ENCODE measurements at places on chromosomes 7 and 10.
A peak's percentile ranks its signal among the peaks of the same experiment; 100 is the strongest.

DNA sequence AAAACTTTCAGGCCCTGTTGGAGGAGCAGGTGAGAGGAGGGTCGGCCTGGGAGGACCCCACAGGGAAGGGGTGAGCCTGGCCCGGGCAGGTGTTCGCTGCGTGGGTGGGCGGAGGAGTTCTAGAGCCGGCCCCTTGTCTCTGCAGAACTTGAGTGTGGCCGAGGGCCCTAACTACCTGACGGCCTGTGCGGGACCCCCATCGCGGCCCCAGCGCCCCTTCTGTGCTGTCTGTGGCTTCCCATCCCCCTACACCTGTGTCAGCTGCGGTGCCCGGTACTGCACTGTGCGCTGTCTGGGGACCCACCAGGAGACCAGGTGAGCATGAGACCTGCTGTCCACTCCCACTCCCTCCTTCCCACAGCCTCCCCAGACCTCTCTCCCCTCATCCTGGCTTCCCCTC is 5.6 kb downstream of the ZNHIT1 start:
- no peak for DNase-seq

DNA sequence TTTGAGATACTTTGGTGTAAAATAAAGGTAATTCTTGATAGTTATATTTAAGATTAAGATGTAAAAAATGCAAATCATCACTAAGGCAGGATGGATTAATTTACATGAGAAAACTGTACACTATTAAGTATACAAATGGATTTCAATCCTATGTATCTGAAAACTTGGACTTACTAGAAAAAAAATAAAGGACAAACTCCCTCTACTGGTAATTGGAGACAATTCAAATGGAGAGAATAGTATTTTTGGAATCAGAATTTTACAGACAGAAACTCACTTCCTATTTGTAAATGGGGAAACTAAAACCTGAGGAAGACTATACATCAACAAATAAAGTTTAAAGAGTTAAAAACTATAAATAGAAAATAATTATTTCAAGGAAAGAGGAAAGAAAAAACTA is 62.6 kb downstream of the CUL2 start:
- DNase-seq = no peak

DNA sequence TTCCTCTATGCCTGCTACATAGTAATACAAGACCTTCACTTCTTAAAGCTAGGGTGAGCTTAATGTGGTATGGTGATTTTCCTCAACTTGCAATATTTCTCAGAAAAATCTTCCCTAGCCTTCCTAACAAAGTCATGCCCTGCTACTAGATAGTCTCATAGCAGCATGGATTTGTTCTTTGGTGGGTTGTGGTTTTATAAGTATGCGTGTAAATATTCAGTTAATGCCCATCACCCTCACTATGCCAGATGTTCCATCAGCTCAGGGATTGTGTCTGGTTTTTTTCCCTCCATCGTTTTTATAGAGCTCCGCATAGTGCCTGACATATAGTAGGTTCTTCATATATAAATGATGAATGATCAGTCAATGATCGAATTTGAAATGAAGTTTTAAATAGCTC is 182.8 kb downstream of the CREB5 start:
- DNase-seq = no peak

- DNase-seq = no peak
Measured at GRCh38 chr7:54995610-54996363, 23.0 kb upstream of the EGFR start.

- DNase-seq = no peak
Measured at GRCh38 chr10:110052916-110053315, 45.1 kb downstream of the ADD3 start.

GRCh38 chr7:76394957-76395356 is 14.5 kb downstream of the SSC4D start:
- no peak for DNase-seq

GRCh38 chr10:97932932-97933530 is 83.4 kb downstream of the GOLGA7B start:
- no peak for DNase-seq

DNA sequence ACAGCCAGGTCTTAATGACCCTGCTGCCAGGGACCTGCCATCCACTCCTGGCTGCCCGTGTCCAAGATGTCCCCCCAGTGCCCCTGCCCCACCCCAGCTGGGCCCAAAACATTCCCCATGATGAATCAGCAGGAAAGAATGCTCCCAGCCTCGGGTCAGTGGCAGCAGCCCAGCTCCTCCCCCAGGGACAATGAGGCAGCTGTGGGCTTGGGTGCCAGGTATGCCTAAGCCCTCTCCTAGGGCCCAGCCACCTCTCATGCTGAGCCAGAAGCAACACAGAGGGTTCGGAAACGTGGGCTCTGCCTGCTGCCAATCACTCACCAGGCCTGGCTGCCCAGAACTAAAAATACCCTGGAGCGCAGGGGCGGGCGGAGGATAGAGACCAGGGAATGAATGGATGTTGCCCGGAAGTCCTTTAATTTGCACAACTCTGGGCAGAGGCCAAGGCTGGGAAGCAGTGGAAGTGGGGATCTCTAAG is 1.5 kb upstream of the LOXL4 start:
- no peak for DNase-seq

- no peak for DNase-seq
Measured at GRCh38 chr7:126608339-126608776, 644.4 kb downstream of the GRM8 start.

- DNase-seq = no peak
Measured at GRCh38 chr7:2186166-2186565, 46.6 kb downstream of the MAD1L1 start.

- DNase-seq = no peak
Measured at GRCh38 chr10:77291596-77292505, 345.8 kb downstream of the KCNMA1 start.

DNA sequence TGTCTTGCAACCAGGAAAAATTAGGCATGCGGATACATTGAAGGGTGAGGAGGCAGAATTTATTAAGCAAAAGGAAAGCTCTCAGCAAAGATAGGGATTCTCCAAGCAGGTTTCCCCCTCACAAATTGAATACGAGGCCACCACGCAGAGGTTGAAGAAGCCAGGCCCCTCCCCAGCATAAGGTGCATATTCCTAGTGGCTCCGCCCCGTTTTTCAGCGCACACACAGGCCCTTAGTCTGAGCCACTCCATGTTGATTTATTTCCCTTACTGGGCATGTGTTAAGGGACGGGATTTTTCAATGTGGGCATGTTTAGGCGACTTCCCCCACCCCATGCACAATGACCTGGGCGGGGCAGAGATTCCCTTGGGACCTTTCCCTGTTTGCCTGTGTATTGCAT is 24.9 kb downstream of the PPP2R2D start:
- no peak for DNase-seq

DNA sequence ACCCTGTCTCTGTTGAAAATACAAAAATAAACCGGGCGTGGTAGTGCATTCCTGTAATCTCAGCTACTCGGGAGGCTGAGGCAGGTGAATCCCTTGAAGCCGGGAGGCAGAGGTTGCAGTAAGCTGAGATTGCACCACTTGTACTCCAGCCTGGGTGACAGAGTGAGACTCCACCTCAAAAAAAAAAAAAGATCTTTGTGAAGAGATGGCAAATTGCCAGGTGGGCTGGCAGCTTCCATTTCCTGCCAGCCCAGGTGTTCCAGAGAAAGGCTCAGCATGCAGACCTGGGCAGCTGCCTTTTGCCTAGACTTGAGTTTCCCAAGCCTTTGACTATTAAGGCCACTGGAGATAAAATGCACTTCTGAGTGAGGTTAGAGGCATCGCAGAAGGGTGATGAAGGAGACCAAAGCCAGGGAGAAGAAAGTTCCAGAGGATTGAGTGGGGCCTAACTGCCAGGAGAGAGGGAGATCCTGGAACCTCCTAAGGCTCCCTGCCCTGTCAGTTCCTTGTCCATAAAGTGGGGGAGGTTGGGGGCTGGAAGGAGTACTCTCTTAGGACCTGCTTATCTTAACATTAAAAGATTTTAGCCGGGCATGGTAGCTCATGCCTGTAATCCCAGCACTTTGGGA is 10.0 kb upstream of the DDIT4 start:
- peak; percentile 53 for DNase-seq

- no peak for DNase-seq
Measured at GRCh38 chr7:47586925-47587324, 5.0 kb upstream of the TNS3 start.

DNA sequence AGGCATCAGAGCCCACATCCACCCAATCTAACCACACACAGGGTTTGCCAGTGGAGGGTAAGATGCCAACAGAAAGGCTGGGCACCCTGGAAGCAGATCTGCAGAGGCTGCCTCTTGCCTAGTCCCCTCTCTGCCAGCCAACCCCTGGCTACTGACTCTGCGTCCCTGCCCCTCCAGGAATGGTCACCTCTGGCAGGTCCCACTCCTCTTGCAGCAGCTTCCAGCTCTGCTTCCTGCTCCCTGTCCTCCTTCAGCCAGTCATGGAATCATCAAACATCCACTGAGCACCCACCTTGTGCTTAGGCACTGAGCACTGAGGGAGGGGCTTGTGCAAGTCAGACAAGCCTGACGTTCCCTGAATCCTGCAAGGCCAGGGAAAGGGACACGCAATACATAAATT is 20.1 kb upstream of the HABP2 start:
- DNase-seq = no peak

GRCh38 chr10:48502791-48503190 is 102.1 kb downstream of the ARHGAP22 start:
- DNase-seq = no peak

GRCh38 chr10:53886325-53887300 is 914.4 kb downstream of the PCDH15 start:
- no peak for DNase-seq

- DNase-seq = peak; percentile 14
Measured at GRCh38 chr10:62805231-62806099, 945 bp downstream of the ADO start.

GRCh38 chr7:116259871-116260440 is 49.6 kb downstream of the TES start:
- DNase-seq = no peak

GRCh38 chr10:493391-494148 is 195.9 kb downstream of the DIP2C start:
- no peak for DNase-seq

GRCh38 chr7:95784796-95785195 is 12.4 kb downstream of the DYNC1I1 start:
- no peak for DNase-seq

- no peak for DNase-seq
Measured at GRCh38 chr10:20105236-20105635, 289.0 kb downstream of the PLXDC2 start.

- no peak for DNase-seq
Measured at GRCh38 chr7:117283371-117283770, 39.5 kb downstream of the WNT2 start.

GRCh38 chr7:112193915-112194502 is 12.2 kb downstream of the DOCK4 start:
- DNase-seq = no peak

- DNase-seq = no peak
Measured at GRCh38 chr10:86048571-86048970, 318.0 kb downstream of the GRID1 start.

DNA sequence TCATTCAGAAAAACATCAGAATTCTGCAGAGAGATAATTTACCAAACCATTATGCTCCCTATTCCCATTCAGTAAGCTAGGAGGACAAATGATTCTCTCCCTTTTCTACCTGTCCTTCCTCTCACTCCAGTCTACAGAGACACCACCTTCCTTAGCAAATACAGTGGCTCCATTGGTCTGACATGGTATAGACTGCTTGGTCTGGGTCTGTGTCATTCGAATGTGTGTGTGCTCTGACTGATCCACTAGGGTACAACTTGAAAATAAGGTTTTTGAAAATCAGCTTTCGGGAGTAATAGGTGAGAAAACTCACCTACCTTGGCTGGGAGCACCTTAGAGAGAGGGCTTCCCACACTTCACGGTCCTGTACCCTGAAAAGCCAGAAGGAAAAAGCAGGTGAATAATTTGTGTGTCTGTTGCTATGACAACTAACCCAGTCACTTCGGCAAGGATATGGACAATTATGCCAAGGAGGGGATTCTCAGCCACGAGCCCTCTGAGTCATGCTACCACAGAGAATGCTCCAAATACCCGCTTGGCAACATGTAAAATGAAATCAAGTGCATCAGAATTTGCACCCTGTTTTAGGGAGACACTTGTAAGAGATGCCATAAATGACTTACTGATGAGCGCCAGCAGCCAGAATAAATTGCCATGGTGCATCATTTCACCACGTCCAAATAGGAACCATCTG is 114.5 kb upstream of the PRKCQ start:
- DNase-seq = no peak

DNA sequence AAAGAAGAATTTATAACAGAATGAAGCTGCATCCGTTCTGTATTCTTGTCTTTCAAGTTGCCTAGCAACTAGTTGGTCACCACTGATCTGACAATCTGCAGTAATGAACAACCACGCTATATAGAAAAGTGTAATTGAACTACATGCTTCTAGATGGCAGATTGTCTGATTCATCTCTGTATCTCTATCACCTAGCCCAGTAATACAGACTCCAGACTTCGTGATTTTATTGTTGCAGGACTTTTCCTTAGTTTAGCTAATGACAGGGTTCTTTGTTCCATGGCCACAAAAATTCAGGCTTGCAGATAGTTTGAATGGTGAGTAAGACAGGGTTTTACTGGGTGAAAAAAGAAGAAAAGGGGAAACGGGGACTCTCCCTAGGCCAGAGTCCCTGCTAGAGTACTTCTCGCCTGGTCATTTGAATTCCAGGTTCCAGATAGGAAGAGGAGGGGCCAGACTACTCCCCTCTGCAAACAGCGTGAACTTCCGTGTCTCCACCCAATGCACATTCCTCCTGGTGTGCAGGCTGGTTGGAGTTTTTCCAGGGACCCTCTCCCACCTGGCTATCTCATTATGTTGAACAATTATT is 45.9 kb downstream of the COL1A2 start:
- DNase-seq = no peak

- DNase-seq = no peak
Measured at GRCh38 chr7:91135703-91136430, 128.4 kb upstream of the FZD1 start.

DNA sequence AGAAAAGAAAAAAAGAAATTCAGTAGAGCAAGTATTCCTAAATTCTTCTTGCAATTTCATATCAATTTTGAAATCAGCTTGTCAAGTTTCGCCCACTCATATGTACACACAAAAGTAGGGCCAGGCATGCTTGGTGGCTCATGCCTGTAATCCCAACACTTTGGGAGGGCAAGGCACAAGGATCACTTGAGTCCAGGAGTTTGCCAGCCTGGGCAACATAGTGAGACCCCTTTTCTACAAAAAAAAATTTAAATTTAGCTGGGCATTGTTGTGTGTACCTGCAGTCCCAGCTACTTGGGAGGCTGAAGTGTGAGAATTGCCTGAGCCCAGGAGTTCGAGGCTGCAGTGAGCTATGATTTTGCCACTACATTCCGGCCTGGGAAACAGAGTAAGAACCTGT is 65.4 kb downstream of the MRPL32 start:
- no peak for DNase-seq
